ENCODE measurements at places on chromosomes 5 and 9. TPM values are rescaled to one million over a fixed set of nuclear protein-coding genes. Genes with fewer than 3 reads are reported as not detected.

Gene RELL2
- total RNA-seq: 3.7 TPM

Gene MCC
- total RNA-seq: 38.4 TPM

Gene DIRAS2
- not detected for total RNA-seq

Gene SLC1A1
- 0.96 TPM for total RNA-seq

Gene GNA14
- 0.40 TPM for total RNA-seq

Gene ENTPD8
- total RNA-seq: not detected

Gene SLCO6A1
- not detected for total RNA-seq

Gene SREK1IP1
- total RNA-seq: 11.3 TPM

Gene IL31RA
- 6.1 TPM for total RNA-seq

Gene PHF24
- total RNA-seq: 0.40 TPM

Gene EMB
- total RNA-seq: 3.2 TPM

Gene ZDHHC11B
- not detected for total RNA-seq

Gene ADAMTS2
- 29.2 TPM for total RNA-seq

Gene PIGO
- 24.2 TPM for total RNA-seq

Gene NDUFS6
- 103 TPM for total RNA-seq

Gene MEIKIN
- total RNA-seq: not detected

Gene DIPK1B
- total RNA-seq: 3.2 TPM

Gene TAF1L
- total RNA-seq: not detected

Gene FBLL1
- 0.26 TPM for total RNA-seq

Gene NUTM2G
- total RNA-seq: not detected

Gene CEMIP2
- 25.6 TPM for total RNA-seq

Gene LHX3
- not detected for total RNA-seq

Gene TSSK1B
- 0.26 TPM for total RNA-seq

Gene NR6A1
- total RNA-seq: 0.52 TPM

Gene OR1Q1
- total RNA-seq: not detected

Gene PCDHGA2
- total RNA-seq: 0.39 TPM

Gene OTP
- total RNA-seq: 0.24 TPM

Gene ANKRD20A1
- not detected for total RNA-seq

Gene NXNL2
- not detected for total RNA-seq

Gene AGXT2
- total RNA-seq: not detected

Gene ACSL6
- total RNA-seq: not detected

Data from epithelial cell of alveolus of lung (primary cell).